Eye (tissue), 1 donor: ENCODE measurements at places on chromosomes 7 and 10.

DNA sequence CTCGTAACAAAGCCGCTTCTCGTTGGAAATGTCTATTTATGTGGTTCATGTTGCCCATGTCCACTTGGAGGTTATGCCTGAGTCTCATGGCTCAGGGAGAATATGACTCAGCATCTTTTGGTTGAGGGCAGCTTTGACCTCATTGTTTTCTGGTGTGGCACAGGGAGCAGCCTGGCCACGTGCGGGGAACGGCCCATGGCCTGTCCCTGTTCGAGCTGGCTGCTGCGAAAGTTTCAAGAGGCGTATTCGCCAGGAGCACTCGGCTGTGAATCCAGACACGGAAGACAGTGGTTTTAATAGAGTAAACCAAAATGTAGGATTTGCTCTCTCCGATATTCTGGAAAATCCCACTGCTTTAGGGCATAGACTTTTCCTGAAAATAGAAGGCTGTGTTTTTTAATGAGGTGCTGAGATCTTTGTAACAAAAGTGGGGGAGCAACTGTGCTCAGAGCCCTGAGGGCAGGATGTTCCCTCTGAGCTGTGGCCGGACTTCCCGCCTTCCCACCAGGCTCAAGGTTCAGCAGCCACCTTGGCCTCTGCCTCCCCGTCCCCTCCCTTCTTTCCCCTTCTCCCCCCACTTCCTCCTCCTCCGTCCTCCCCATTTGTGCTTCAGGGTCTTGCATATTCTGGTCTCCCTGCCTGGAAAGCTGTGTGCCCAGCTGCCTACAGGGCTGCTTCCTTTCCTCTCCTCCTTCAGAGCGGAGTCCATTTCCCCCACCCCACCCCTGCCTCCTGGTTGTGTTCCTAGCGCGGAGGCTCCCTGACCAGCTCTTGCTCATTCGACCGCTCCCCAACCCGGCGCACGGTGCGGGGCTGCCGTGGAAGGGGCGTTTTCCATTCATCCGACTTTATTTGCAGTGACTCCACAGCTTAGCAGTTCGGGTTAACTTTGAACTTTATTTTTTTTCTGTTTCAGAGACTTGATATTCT is 642.0 kb downstream of the SDK1 start:
- no peak for DNase-seq

DNA sequence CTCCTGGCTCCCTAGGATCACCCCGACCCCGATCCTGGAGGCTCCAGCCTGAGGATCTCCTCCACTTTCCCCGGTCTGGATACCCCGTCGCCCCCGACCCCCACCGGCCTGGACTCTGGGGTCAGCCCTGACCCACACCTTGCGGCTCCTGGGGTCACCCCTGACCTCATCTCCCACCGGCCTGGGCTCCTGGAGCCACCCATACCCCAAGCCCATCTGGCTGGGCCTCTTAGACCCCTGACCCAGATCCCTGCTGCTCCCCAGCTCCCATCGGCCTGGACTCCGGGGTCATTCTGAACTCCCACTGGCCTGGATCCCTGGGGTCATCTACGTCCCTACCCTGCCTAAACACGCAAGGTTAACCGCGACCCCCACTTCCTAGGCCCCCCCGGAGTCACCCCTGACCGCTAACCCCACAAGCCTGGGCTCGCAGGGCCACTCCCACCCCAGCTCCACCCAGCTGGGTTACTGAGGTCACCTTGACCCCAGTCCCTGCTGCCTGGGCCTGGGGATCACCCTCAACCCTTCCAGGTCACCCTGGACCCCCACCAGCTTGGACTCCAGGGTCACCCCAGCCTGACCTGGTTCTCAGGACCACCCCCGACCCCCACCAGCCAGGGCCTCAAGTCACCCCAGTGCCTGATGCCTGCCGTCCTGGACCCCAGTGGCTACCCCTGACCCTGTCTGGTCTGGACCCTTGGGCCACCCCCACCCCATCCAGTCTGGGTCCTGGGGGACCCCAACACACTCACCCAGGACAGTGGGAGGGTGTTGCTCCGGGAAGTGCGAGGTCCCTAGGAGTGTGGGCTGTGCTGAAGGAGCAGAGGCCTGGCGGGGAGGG is 1.2 kb downstream of the FOXK1 start:
- no peak for DNase-seq

DNA sequence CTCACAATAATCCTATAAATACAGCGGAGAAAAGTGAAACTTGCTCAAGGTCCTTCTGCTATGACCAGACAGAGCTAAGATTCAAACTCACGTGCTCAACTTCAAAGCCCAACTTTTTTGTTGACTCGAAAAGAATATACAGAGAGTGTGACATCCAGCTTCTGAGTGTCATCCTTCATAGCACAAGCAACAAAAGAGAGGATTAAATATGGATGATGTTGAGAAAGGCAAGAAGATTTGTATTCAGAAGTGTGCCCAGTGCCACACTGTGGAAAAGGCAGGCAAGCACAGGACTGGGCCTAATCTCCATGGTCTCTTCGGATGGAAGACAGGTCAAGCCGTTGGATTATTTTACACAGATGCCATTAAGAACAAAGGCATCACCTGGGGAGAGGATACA is 2.1 kb upstream of the FAM3C start:
- DNase-seq: no peak

DNA sequence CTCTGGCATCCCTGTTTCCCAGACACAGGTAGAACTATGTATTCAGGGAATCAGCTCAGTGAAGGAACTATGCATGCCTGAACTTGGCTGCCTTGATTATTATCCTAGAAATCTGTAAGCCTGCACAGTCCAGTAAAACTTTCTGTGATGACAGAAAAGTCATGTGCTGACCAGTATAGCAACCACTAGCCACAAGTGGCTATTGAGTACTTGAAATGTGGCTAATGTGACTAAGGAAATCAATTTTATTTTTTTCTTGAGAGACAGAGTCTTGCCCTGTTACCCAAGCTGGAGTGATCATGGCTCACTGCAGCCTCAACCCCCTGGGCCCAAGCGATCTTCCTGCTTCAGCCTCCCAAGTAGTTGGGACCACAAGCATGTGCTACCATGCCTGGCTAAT is 3.5 kb downstream of the EXOSC1 start:
- no peak for DNase-seq

GRCh38 chr7:26664274-26664673 is 200.1 kb downstream of the SKAP2 start:
- no peak for DNase-seq

DNA sequence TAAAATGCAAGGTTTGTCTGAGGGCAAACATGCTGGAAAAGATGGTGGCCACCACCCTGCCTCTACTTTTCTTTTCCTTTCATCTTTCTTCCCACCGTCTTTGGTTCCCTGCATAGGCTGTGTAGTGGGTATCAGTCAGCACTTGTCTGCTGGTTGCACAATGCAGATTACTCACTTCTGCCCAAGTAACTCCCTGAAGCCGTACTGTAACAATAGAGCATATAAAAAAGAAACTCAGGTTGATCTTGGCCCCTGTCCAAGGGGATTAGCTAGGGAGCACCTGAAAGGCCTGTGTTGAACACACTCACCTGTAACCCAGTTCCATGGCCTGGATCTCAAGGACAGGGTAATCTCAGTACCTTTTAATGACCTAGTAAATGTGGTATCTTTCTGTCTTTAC is 533.0 kb upstream of the GALNT17 start:
- no peak for DNase-seq

- DNase-seq: no peak
Observed at GRCh38 chr7:13687500-13687899, 302.0 kb downstream of the ETV1 start.

- DNase-seq: peak; percentile 86
Observed at GRCh38 chr10:78974617-78975317, 94.0 kb upstream of the ZMIZ1 start.

DNA sequence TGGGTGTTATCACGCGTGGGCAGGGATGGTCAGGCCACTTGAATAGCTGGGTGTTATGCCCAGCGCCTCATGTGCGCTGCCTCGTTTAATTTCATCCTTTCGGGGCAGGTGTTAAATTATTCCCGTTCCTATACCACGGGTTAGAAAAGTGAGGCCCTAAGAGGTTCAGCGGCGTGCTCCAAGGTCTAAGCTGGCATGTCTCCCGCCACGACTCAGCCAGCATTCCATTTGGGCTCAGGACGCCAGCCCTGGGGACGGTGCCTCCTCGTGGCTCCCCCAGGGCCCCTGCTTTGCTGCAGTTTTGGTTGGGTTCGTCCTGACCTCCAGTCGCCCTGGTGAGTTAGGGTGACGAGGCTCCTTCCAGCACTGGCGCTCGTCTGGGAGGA is 124.5 kb downstream of the TRRAP start:
- DNase-seq: no peak
